ENCODE measurements at places on chromosomes 3 and 15.

DNA sequence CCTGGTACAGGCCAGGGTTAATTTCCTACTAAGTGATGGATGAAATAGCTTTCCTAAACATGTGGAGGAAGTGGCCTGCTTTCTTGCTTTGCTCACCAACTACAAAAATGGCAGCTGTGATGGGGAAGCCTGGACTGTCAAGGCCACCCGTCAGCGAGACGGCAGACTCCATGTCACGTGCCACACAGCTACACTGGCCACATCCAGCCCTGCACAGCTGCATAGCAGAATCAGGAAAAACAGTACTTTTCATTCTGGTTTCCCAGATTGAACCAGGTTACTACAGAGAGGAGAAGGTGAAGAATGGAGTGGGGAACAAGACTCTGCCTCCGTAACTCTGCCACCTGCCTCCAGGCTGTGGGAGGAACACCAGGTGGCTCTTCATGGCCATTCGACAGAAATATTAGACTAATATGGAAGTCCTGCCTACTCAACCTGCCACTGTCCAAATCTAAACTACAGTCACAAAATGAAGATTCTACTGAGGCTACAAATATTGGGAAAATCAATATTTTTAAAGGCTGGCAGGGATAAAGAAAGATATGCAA lies 174.3 kb downstream of the MAGI1 start:
- no peak for DNase-seq

DNA sequence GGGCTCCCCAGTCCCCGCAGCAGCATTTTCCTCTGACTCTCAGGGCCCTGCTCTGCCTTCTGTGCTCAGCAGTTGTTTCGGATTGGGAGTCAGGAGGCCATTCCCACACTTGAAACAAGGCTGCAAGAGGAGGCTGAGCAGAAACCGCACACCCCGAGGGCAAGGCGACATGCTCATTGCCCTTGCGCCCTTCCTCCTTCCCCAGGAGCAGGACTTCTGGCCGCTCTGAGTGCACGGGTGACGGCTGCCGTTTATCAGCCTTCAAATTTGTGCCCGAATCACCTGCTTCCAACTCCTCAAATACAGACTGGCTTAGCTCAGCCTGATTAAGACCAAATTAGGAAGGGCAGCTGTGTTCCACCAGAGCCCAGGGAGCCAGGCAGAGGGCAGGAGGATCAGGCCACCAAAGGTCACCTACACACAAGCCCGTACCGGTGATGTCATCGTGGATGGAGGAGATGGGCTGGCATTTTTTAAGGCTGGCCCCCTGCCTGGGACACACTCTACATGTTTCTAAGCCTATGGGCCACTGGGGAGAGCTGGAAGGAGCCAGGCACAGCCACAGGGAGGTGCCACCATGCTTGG lies 38.1 kb downstream of the TM2D3 start:
- DNase-seq = no peak

DNA sequence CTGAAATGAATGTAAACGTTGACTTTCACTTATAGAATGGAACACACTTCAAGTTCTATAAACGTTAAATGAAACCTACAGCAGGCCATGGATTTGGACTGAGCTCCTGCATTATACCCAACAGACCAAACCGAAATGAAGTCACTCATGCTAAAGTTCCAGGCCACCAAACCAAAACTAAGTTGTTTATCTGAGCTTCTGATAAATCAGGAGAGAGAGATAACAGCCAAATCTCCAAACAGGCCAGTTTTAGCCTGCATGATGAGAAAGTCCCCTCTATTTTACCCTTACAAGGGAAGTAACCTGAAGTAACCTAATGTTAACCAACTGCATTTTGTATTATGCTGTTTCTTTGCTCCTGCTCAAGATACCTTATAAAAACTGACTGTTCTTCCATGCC lies 44.5 kb downstream of the DCUN1D1 start:
- DNase-seq = no peak

GRCh38 chr15:38818157-38818790 lies 253.7 kb upstream of the RASGRP1 start:
- DNase-seq = no peak

DNA sequence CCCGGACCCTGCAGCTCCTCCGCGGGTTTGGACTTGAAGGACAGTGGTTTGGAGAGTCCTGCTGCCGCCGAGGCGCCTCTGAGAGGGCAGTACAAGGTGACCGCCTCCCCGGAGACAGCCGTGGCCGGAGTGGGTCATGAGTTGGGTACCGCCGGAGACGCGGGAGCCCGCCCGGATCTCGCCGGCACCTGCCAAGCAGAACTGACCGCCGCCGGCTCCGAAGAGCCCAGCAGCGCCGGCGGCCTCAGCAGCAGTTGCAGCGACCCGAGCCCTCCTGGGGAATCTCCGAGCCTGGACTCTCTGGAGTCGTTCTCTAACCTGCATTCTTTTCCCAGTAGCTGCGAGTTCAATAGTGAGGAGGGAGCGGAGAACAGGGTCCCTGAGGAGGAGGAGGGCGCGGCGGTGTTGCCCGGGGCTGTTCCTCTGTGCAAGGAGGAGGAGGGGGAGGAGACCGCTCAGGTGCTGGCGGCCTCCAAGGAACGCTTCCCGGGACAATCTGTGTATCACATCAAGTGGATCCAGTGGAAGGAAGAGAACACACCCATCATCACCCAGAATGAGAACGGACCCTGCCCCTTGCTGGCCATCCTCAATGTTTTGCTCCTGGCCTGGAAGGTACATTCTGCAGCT lies 634 bp downstream of the MINDY2 start:
- DNase-seq = no peak

DNA sequence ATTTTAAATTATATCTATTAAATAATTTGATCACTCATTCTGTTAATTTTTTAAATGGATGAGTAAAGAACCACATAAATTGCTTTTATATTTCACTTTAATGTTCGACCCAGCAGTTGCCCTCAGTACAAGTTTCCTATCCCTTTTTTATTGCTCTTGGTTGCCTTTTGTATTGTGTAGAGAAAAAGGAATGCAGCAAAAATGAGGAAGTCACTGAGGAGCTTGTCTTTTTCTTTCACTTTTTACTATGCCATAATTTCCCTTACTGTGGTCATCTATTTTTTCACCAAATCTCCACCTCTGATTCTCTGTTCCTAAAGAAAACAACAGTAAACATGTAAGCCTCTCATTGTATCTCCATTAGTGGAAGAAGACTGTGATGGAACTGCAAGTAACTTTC lies 122.7 kb downstream of the B3GALNT1 start:
- DNase-seq = no peak

- DNase-seq = no peak
Observed at GRCh38 chr3:32181365-32181764, 57.1 kb upstream of the CMTM8 start.

DNA sequence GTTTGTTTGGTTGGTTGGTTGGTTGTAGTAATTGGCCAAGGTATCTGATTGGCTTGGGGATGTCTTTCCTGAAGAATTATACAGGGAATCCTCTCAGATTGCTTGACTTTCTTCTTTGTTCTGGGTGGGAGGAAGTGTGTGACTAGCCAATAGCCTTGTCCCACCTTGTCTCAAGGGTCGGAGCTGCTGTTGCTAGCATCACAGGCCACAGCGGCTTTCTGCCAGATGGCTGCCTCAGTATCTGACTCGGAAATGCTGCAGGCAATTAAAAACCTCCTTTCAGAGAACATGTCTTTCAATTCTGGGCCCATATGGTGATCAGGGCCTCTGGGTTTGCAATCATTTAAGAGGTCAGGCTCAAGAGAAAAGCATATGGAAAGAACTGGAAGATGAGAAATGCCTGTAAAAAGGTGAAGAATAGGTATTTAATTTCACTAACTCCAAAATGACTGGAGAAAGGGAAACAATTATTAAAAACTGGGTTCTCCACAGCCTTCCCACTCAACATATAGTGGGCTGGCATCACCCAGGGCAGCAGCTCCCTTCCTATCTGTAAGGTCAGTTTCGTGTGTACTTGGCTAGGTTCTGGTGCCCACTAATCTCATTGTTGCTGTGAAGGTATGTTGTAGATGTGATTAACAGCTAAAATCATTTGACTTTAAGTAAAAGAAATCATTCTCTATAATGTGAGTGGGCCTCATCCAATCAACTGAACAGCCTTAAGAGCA lies 32.4 kb downstream of the TGFBR2 start:
- DNase-seq = peak; percentile 83

DNA sequence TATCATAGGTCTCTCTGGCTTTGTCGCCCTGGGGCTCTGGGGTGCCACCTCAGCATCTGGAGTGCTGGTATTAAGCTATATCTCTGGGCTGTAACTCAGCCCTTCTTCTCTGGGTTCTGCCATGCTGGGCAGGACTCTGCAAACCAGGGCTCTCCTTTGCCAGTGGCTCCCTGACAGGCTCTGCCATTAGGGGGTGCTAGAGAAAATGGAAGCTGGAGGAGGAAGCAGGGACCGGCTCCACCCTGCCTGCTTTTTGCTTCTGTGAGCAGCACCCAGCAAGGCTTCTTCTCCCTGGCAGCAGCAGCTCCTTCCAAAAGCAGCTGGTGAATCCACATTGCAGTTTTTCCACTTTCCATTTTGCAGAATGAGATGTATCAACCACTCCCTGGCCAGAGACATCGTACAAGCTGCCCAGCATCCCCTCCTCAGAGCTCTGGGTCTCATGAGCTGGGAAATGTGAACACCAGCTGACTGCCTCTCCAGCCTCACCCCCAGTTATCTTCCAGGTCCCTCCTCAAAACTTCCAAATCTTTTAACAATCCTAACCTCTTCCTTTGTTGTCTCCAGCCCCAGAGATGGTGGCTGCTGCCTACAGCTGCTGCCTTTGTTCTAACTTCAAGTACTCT lies 165.0 kb downstream of the ABHD5 start:
- DNase-seq = no peak

DNA sequence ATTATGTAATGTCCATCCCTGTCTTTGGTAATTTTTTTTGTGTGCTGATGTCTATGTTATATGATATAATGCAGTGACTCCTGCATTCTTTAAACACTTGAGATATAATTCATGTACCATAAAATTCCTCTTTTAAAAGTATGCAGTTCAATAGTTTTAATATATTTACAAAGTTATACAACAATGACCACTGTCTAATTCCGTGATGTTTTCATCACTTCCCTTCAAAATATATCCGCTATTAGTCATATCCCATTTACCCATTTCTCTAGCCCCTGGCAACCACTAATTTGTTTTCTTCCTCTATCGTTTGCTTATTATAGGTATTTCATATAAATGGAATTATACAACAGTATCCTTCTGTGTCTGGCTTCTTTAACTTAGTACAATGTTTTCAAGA lies 64.9 kb upstream of the SUCLG2 start:
- no peak for DNase-seq

Data from DMS 273 treated with DMSO at 0.1 percent for 48 hours (cell line).